Activated T-helper 1 cell treated with anti-CD3 and anti-CD28 coated beads, Interleukin-12 subunit alpha, Interleukin-12 subunit beta, Interleukin-2, Interleukin-4 antibody, amounts not matched to agents 30 ng/mL and 10 ng/mL and 1 ng/mL, durations not matched to agents 14 hours and 24 hours and 36 hours (primary cell): ENCODE measurements at places on chromosomes 2 and 18. TPM values are rescaled to one million over a fixed set of nuclear protein-coding genes. Genes with fewer than 3 reads are reported as not detected.

POTEC gene
- not detected in 2 replicates for total RNA-seq

ATOH8 gene
- 0.29 and 0.47 TPM in 2 replicates for total RNA-seq

NEMP2 gene
- 11.7 and 13.6 TPM in 2 replicates for total RNA-seq

DNA sequence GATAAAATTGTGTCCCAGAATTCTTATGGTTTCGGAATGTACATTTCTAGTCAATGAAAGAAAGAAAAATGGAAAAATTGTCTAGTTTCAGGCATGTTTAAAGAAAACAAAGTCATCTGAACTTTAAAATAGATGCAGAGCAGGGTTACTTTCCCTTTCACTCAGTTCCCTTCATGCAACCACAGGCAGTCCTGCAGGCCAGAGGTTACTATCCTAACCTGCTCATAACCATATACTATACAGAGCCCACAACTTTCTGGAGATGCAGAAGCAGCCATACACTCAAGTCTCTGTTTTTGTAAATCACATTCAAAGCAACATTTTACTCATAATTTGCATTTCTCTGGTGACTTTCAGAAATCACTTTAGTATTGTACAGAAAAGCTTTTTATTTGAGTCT is 690.3 kb downstream of the MBD2 start:
- no peak for DNase-seq

GRCh38 chr2:25279091-25279651 is 62.6 kb downstream of the DNMT3A start:
- no peak for DNase-seq

GRCh38 chr2:29040552-29040951 is 33.8 kb downstream of the PCARE start:
- DNase-seq: no peak

DNA sequence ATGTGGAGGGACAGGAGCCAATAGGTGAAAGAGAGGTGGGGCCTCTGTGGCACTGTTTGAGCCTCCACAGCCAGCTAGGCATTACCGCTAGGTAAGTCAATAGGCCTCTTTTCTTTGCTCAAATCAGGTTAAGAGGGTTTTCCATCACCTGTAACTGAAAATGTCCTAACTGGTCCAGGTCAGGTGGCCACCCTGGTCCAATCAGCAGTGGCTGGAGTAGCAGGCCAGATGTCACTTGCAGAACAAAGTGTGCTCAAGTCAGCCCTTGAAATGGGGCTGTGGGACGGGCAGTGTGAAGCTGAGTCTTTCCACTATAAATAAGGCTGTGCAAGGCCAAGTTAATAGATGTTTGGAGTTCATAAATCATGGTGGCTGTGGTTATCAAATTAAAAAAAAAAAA is 20.9 kb downstream of the FBXO36 start:
- no peak for DNase-seq

GRCh38 chr2:104733226-104733943 is 120.5 kb upstream of the POU3F3 start:
- no peak for DNase-seq

- no peak for DNase-seq
Measured at GRCh38 chr18:13393338-13393737, 174.8 kb downstream of the LDLRAD4 start.

GRCh38 chr18:34918856-34919255 is 122.4 kb upstream of the MAPRE2 start:
- no peak for DNase-seq

- no peak for DNase-seq
Measured at GRCh38 chr2:174078275-174078674, 113.1 kb upstream of the SP3 start.

DNA sequence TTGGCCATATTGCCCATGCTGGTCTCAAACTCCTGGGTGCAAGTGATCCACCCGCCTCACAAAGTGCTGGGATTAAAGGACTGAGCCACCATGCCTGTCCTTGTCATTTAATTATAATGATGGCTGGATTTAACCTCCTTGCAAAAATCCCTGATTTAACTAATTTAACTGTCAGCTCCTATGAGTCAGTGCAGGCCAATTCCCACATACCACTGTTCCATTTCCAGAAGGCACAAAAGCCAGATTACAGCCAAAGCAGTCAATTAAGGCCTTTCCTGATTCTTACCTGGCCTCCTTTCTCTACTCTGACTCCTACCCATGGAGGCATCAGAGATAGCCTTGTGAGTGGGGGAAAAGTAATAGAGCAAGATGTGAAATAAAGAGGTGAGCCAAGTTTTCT is 12.3 kb upstream of the SLC35F5 start:
- no peak for DNase-seq
